Adipocyte (in vitro differentiated cells): ENCODE measurements at places on chromosomes 1 and 21.

DNA sequence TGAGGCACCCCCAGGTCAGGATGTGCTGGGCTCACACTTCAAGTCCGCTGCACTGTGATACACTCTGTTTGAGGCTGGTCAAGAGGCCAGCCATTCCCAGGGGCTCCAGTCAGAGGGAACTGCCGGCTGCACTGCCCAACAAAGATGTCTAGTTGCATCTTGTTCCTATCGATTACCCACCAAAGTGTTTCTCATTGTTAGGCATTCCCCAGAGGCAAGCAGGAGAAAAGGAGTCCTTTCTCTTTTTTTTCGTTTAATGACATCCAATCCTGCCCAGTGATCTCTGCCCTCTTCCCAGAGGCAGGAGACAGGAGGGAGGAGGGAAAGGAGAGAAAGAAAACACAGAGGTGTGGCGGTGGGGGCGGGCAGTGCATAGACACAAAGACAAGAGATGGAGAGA is 150.4 kb downstream of the OMA1 start:
- no peak for DNase-seq

DNA sequence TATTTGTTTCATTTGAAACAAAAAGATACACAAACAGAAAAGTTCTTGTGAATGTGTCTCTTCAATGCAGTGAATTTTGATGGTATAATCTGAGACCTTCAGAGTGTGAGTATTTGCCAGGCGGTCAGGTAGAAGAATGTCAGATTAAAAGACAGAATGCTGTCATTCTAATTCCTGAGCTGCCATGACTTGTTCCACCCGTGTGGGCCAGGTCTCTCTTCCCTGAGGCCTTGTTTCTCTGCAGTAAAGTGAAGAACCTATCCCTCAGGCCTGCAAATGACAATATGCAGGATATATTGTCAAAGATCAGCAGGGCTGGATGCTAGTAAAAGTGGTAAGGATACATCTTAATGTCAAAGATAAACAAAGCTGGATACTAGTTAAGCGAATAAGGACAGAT is 111.4 kb downstream of the ZP4 start:
- no peak for DNase-seq

DNA sequence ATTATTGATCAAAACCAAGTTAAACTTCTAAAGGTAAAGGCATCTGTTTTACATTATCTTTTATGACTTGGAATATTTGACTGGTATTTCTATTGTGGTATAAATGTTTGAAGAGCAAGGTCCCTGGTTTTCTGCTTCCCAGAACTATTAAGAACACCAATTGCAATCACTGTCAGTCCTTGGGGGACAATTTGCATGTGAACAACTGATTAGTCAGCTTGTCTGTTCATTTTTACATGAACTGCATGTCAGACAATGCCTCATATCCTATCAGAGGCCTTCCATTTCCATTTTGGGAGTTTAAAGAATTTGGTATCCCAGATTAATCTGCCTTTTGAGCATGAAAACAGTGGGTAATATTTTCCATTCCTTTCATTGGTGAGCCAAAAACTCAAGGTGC is 654.9 kb upstream of the USP24 start:
- DNase-seq: no peak

- no peak for DNase-seq
Observed at GRCh38 chr1:67479146-67479891, 49.1 kb upstream of the SERBP1 start.

- DNase-seq: peak; percentile 86
Observed at GRCh38 chr1:43530483-43531106, at the start of gene PTPRF. Gene PTPRF, plus strand, starts transcription at chr1:43530883. Its CDS starts 14,193 bp downstream, at chr1:43545076.

- no peak for DNase-seq
Observed at GRCh38 chr1:193256019-193256418, 69.6 kb upstream of the B3GALT2 start.

DNA sequence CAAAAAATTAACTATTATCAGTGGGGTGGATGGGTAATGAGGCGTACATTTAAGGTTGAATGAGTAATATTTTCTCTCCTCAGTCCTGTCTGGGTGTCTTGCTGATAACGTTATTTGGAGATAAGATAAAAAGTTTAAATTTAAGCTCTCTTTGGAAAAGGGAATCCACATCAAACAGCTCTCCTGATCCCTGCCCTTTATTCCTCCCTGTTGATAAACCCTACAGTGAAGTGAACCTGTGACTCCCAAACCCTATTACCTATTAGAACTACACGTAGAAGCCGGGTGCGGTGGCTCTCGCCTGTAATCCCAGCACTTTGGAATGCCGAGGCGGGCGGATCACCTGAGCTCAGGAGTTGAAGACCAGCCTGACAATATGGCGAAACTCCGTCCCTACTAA is 9.9 kb upstream of the GPR161 start:
- no peak for DNase-seq

GRCh38 chr1:212290608-212291007 is 5.4 kb downstream of the PPP2R5A start:
- DNase-seq: no peak

GRCh38 chr1:66208632-66209031 is 325.3 kb upstream of the SGIP1 start:
- DNase-seq: no peak

GRCh38 chr21:16568661-16569060 is 838.9 kb downstream of the USP25 start:
- DNase-seq: no peak

DNA sequence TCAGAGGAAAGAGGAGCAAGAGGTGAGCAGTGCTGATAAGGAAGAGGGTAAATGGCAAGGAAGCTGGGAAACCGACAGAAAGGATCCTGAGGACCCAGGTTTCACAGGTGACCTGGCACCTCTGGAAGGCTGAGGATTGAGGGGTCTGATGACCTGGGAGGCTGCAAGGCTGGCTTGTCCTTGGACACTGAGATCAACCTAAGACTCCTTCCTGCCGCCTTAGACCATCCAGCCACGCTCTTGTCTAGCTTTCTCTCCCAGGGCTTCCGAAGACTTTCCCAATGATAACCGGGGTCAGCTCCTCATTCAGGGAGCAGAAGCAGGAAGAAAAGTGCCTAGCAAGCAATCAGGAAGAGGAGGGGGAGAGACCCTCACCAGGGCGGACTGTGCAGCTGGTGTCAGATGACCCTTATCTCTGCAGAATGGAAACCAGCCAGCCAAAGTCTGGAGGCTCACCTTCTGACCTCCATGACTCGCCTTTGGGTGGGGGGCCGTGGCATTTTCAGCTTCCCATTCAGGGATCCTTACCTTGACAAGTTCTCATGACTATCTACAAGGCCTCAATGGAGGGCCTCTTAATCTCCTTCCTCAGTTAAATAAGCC is 77.7 kb downstream of the CAPZB start:
- DNase-seq: no peak

DNA sequence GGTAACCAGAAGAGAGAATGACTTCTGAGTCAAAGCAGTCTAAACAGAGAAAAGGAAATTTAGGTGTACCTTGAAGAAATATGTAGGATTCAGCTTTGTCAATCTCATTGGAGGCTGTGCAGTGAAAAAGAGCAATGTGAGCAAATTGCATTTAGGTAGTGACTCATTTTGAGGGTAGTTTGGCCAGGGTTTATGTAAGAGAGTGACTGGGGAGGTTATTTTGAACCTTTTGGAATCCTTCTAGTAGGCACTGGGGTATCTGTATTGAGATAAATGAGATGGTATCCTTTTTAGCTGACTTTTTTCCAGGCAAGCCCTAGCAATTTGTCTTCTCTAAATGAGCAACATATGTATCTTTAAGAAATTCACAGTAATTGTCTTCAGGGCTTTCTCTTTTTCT is 95.9 kb downstream of the DISP1 start:
- DNase-seq: peak; percentile 48

DNA sequence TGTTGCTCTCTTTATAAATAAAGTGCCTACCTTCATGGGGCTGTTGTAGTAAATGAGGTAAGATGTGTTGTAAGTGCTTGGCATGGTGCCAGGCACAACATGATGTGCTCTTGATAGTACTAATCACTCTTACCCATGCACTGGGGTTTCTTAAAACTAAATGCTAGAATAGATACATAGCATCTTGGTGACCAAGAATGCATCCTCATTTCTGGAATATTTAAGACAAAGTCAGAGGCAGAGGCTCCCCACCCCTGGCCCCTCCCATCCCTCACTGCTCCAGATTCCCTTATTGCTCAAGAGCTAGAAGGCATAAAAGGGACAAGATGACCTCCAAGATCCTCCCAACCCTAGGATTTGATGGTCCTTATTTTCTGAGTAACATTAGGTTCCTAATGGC is 61.3 kb downstream of the GLUL start:
- peak; percentile 71 for DNase-seq

GRCh38 chr1:233790662-233791371 is 113.7 kb upstream of the SLC35F3 start:
- peak; percentile 83 for DNase-seq

DNA sequence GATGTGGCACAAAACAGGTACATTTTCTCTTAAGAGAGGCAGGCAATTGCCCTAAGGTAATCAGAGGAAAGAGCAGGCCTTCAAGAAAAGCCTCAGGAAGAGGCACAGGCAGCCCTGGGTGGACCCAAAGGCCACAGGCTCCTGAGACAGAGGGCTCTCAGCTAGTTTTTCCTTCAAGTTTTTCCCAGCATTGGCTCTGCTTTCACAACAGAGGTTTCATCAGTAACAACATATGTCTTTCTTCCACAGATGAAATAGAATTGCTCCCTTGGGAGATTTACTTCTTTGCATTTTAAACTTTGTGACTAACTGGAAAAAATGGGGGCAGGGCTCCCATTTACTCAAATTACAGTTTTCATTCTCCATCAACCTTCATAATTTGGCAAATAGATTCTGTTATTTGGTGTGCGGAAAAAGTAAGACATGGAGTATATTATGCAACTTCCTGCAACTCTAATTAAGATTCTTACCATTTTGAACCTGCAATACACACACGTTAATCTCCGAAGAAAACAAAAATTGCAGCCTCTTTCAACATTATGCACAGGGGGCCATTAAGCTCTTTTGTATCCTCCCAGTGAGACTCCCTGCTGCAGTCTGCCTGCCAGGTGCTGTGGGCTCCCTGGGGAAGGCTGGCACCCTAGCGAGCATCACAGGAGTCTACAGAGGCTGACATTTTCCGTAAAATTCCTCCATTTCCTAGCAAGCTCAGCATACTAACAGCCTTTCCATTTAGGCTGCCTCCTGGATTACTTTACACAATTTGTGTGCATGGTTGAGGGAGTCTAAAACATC is 282.3 kb downstream of the USH2A start:
- DNase-seq: peak; percentile 77

GRCh38 chr21:31267644-31268043 is 76.4 kb downstream of the TIAM1 start:
- no peak for DNase-seq

GRCh38 chr21:41767606-41768436 is 969 bp upstream of the RIPK4 start:
- DNase-seq: peak; percentile 52

GRCh38 chr21:31295676-31296075 is 48.4 kb downstream of the TIAM1 start:
- DNase-seq: no peak

DNA sequence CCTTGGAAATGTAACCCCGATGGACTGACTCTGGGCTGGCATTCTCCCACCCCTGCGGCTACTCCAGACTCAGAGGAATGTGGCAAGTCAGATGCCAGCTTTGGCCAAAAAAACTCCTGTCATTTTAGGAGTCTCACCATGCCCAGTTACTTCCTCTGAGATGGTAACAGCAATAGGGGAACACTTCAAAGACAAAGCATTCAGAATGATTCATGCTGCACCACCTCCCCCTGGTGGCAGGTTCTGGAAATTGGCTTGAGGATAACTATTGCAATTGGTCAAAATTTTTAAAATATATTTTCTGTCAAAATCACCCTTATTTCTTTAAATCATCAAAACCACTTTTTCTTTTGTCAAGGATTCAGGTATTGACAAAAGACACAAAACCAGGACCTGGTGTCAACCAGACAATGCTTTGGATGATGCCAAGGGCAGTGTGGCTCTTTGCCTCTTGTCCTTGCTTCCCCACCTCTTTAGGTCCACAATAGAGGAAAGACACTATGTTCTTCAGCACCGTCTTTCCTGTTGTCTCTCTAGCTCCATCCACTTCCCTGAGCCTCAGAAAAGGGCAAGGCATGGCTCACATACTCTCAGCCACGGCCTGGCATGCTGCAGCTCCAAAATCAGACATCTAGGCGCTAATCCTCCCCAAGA is 9.9 kb upstream of the CDCA8 start:
- peak; percentile 90 for DNase-seq

- no peak for DNase-seq
Observed at GRCh38 chr1:161226759-161227158, 899 bp downstream of the TOMM40L start.

GRCh38 chr21:43767984-43768867 is 7.9 kb downstream of the CSTB start:
- DNase-seq: peak; percentile 85

- no peak for DNase-seq
Observed at GRCh38 chr1:46409063-46409372, 14.9 kb downstream of the FAAH start.

- peak; percentile 57 for DNase-seq
Observed at GRCh38 chr1:39901464-39901713, 328 bp downstream of the MYCL start.

GRCh38 chr1:177328251-177328650 is 157.5 kb downstream of the BRINP2 start:
- no peak for DNase-seq

GRCh38 chr1:59262631-59263030 is 34.3 kb upstream of the FGGY start:
- DNase-seq: no peak

DNA sequence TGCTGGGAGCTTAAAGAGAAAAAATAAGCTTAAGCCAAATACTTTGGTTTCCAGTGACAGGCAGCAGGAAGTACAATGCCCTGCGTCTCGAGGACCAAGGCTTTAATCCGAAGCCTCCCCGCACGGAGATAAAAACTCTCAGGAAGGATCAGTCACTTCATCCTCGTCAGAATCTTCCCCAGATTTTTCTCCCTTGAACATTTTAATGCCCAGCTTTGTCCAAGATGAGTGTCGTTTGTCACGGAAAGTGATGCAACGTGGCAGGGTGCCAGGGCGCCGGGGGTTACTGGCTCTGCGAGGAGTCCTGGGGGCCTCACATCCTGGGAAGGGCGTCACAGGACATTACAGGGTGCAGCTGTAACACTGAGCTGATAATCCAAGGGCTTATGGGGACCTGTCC is 25.2 kb upstream of the PCBP3 start:
- DNase-seq: no peak

DNA sequence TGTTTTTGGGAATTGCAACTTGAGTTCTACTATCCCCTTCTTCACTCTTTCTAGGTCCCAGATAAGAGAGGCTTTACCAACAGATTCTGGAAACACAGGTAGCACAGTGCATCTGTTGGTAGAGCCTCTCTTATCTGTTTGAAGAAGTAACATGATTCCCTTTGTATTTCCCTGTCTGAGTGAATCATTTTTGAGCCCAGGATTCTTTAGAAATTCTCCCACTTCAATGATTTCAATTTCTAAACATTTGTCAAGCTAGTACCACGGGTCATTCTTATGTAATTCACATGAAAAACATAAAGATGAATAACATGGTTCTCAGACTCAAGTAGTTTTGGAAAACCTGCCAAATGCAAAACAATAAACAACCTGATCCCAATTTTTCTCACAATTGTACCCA is 72.0 kb upstream of the DUSP10 start:
- no peak for DNase-seq

DNA sequence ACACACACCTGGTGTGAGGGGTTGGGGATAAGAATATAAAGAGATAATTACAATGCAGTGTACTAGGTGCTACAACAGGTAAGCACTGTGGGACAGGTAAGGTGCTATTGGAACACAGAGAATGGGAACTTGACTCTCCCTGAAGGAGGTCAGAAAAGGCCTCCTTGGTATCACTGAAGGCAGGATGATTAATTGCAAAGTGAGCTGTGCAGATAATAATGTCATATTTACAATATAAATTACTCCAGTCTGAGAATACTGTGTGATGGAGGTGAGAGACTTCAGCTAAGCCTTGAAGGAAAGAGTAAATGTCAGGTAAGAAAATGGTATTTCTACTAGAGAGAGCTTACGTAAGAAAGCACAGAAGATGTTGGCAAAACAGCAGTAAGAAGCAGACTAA is 91.6 kb downstream of the EPS15 start:
- DNase-seq: no peak
